ENCODE measurements at places on chromosomes 5 and 9.

GRCh38 chr9:93952784-93953495 is 2.2 kb downstream of the BARX1 start:
- no peak overlapping the region for H3K27ac ChIP-seq
- peaks cover 5% of the 10 kb centered on the region for H3K36me3 ChIP-seq
- no peak overlapping the region for H3K4me3 ChIP-seq
- peaks cover 30% of the 10 kb centered on the region for H3K4me1 ChIP-seq
- DNase-seq = peak; percentile 87

GRCh38 chr9:4980086-4980727 is 4.9 kb upstream of the JAK2 start:
- H3K4me1 ChIP-seq = peaks cover 23% of the 10 kb centered on the region
- no peak for DNase-seq
- H3K27me3 ChIP-seq = no peaks in the 10 kb centered on the region

GRCh38 chr5:17089690-17090089 is 127.7 kb upstream of the BASP1 start:
- H3K4me1 ChIP-seq = peaks cover 11% of the 10 kb centered on the region
- no peaks in the 10 kb centered on the region for H3K27me3 ChIP-seq
- no peak overlapping the region for H3K4me3 ChIP-seq

GRCh38 chr9:133647765-133648469 is 11.8 kb downstream of the DBH start:
- peaks cover 49% of the 10 kb centered on the region for H3K27me3 ChIP-seq
- H3K27ac ChIP-seq = no peak overlapping the region
- DNase-seq = peak; percentile 83
- no peaks in the 10 kb centered on the region for H3K36me3 ChIP-seq
- no peaks in the 10 kb centered on the region for H3K4me1 ChIP-seq
- no peak overlapping the region for H3K4me3 ChIP-seq

DNA sequence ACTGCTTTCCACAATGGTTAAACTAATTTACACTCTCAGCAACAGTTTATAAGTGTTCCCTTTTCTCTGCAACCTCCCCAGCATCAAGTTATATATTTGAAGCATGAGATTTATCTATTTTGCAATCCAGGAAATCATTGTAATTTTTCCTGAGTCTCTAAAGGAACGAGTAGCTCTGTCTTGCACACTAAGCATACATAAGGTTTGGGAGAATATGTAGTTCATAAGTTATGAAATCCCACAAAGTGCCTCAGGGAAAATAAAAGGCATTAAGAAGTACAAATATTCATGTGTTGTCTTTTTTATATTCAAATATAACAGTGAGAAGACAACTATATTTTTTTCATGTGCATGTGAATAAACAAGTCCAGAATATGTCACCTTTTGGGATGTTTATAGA is 377.1 kb upstream of the RORB start:
- H3K27me3 ChIP-seq = no peaks in the 10 kb centered on the region
- H3K4me1 ChIP-seq = no peaks in the 10 kb centered on the region
- no peak overlapping the region for H3K4me3 ChIP-seq
- no peaks in the 10 kb centered on the region for H3K36me3 ChIP-seq

DNA sequence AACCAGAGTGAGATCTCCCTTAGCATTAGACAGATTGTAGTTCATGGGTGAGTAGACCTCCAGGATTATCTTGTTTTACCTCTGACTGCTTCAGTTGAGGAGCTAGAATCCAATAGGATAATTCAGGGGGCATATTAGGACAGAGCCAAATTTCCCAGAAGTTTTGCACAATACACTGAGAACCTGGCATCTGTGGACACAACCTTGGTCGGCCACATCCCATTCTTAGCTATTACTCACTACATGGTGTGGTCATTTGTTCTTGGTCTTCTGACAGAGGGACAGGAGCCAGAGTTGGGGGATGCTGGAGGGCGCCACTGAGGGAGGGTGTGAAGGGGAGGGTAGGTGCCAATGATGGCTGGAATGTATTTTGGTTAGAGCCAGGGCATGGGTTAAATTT is 66.6 kb downstream of the NPR3 start:
- H3K4me1 ChIP-seq = peaks cover 81% of the 10 kb centered on the region
- H3K27ac ChIP-seq = peak overlapping the region; percentile 12
- H3K36me3 ChIP-seq = peaks cover 44% of the 10 kb centered on the region

DNA sequence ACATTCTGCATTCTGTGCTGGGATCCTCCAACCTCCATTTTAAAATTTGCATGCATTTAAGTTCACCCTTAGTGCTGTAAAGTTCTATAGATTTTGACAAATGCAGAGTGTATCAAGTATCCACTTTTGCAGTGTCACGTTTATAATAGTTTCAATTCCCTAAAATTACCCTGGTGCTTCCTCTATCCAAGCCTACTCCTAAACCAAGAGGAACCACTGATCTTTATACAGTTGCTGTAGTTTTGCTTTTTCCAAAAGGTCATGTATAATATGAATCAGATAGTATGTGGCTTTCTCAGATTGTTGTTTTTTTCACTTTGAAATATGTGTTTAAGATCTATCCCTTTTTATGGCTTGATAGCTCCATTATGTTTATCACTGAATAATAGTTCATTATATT is 468.4 kb upstream of the CDH6 start:
- DNase-seq = no peak
- peaks cover 1% of the 10 kb centered on the region for H3K36me3 ChIP-seq
- H3K4me1 ChIP-seq = peaks cover 22% of the 10 kb centered on the region
- H3K4me3 ChIP-seq = no peak overlapping the region
- no peak overlapping the region for H3K27ac ChIP-seq
- H3K27me3 ChIP-seq = no peaks in the 10 kb centered on the region

GRCh38 chr5:35303152-35303551 is 72.9 kb upstream of the PRLR start:
- no peak overlapping the region for H3K27ac ChIP-seq
- no peaks in the 10 kb centered on the region for H3K36me3 ChIP-seq
- DNase-seq = no peak
- no peaks in the 10 kb centered on the region for H3K4me1 ChIP-seq
- H3K4me3 ChIP-seq = no peak overlapping the region
- peaks cover 2% of the 10 kb centered on the region for H3K27me3 ChIP-seq
